ENCODE measurements at places on chromosomes 2 and 18.

DNA sequence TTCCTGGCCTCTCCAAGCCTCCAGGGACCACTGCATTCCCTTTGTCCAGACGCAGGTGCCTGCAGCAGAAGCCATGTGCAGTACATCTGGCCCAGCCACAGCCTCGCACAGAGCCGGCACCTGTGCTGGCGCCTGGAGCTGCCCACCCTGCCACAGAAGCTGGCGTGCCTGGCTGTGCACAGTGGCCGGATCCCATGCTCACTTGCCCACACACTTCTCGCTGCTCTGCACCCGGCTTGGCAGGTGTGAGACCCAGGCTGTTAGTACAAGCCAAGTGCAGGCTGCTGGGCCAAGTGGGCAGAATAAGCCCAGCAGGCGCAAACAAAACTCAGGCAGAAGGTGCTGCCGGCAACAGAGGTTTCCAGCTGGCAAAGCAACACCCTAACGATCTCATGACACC, 124.5 kb upstream of the CCDC150 start:
- no peak for DNase-seq

DNA sequence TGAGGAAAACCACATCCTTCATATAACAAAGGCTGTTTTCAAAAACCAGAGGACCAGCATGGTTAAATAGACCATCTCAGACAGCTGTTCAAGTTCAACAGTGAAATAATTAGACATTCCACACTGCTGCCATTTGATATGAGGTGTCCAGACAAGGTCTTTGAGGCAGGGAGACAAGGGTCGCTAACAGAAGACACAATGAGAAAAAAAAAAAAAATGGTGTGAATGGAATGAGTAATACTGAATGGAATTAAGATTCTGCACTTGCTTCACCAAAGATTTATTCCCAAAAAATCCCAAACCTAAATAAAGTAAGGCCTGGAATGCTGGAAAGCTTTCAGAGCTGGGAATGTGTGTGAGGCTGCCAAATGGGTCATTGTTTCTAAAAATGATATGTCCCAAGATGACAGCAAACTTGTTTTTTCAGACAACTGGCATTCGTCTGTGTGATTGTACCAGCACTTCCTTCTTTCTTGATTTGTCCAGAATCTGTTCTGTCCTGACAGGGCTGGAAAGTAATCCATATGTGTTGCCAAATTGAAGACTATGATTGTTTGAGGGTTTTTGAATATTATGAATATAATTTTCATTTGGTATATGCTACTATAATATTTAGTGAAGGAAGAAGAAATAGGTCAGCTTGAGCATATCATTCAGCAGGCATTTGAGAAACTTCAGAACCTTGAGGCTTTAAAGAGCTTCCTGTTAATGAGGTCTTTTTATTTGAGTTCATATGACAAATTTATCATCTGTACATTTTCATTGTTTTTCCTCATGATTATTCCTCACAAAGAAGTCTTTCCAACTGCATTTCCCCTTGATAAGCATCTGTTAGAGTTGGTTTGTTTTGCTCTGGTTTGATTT, 85.2 kb upstream of the ITGA4 start:
- DNase-seq, result peak; percentile 44

- peak; percentile 67 for DNase-seq
These were observed at the start of gene FAM237A for GRCh38 chr2:206642075-206643025. Gene FAM237A, plus strand, starts transcription at chr2:206642487. Its CDS starts 1,750 bp downstream, at chr2:206644237.

- DNase-seq, result no peak
These were observed 22.3 kb downstream of the ASAP2 start for GRCh38 chr2:9228781-9229469.

- DNase-seq, result no peak
These were observed 127.0 kb upstream of the BCL2L11 start for GRCh38 chr2:110993557-110994231.

GRCh38 chr2:51368250-51368649, 336.3 kb upstream of the NRXN1 start:
- no peak for DNase-seq

DNA sequence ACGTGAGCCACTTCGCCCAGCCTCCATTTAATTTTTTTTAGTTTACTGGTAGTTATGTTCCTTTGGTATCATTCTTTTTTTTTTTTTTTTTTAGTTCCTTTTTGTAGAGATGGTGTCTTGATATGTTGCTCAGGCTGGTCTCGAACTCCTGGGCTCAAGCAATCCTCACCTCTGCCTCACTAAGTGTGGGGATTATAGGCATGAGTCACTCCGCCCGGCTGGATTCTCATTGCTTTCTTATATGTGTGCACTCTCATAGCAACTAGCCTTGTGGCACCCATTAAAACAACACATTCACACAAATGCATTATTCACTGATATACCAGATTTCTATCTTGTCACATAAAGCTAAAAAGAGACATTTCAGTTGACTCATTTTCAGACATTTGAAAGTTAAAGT, 4.2 kb downstream of the TTC27 start:
- peak; percentile 65 for DNase-seq

DNA sequence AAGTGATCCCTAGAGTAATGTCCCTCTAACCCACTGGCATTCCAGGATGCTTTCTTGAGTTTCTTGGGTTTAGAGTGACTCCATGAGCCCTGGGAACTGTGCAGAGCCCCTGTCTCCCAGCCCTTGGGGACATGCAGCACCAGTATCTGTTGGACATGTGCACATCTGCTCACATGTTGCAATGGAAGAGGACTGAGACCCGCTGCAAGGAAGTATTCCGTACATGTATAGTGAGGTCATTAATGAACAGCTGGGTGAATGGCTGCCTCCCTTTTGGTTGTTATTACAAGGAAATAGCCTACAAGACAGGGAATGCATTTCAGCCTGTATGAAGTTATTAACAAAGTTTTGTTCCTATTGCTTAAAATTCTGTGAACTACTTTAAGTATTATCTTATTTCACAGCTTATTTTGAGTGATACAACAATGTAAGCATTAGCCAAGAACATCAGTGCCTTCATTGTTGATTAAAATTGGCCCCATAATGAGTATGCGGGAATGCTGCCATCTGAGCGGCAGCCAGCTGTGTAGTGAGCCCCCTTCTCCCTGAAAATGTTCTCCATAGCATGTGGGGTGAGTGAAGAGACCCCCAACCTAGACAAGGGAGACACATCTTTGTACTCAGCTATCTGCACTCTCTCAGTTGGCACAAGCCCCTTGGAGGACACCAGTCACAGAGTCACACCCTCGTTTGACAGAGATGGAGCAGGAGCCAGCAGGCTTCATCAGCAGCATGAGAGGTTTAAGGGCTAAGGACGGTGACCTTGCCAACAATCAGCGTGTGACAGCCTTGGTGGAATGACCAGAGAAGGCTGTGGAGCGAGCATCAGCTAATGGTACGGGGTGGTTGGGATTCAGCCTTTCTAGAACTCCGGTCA, 87.4 kb downstream of the FAM210A start:
- no peak for DNase-seq

DNA sequence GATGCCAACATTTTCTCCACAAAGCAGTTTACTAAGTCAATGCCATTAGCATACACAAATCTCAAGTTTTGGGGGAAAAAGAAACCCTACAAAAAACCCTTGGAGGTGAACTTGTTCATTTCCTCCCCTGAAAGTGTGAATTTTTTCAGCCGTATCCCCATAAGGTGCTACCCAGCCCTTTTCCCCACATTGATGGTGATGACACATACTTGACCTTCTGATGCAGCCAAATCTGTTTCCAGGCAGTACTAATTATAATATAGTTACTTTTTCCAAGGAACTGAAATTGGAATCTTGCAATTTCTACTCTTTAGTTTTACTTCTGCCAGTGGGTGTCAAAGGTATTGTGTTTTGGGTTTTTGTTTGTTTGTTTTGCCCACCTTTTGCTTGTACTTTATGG, 474.5 kb downstream of the TGIF1 start:
- peak; percentile 60 for DNase-seq

DNA sequence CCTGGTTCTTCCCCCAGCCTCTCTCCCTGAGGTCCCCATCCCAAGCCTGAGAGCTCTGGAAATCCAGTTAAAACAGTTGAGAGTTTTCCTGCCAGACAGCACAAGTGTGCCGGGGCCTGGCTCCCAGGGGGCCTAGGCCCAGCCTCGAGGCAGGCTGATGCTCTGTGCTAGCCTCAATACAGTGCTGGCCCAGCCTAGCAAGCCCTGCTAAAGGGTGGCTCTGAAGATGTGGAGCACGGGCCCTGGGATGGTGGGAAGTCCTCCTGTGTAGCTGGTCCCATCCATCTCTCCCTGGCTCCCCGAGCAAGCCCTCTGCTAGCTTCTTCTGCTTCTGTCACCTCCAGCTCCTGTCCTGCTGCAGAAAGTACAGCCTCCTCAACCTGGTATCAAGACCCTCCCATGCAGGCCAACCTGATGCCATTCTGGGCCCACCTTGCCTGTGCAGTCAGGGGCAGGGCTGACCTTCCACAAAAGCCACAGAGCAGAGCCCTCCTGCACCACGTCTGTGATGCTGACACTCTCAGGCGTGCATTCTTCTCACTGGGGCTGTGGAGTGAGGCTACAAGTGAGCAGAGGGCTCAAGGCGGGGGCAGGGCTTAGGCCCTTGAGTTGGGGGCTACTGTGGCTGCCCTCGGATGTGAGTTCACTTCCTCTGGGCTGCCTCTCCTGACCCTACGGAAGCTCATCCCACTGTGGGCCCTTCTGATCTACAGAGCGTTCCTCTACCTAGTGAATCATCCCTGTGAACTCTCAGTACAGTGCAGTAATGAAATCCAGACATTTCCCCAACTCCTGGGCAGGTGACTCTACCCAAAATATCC, 60.1 kb upstream of the LAPTM4A start:
- DNase-seq, result peak; percentile 27

DNA sequence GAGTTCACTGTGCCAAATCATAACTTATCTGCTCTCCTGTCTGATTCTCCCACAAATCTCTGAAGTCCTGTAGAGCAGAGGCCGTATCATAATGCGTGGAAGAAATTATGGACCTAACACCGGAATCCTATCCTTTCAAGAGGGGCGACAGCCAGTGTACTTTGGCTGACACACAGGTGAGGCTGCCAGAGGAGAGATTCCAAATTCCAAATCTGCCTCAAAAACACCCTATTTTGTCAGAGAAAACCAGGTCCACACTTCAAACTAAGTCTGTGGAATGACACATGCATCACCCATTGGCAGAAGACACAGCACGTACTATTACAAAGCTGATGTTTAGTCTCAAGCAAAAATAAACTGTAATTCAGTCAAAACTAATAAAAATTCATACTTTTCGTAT, 139.2 kb upstream of the PID1 start:
- peak; percentile 49 for DNase-seq

- no peak for DNase-seq
These were observed 12.3 kb downstream of the YIPF4 start for GRCh38 chr2:32290000-32290339.

GRCh38 chr2:43312755-43313641, 86.6 kb upstream of the ZFP36L2 start:
- DNase-seq, result peak; percentile 77

DNA sequence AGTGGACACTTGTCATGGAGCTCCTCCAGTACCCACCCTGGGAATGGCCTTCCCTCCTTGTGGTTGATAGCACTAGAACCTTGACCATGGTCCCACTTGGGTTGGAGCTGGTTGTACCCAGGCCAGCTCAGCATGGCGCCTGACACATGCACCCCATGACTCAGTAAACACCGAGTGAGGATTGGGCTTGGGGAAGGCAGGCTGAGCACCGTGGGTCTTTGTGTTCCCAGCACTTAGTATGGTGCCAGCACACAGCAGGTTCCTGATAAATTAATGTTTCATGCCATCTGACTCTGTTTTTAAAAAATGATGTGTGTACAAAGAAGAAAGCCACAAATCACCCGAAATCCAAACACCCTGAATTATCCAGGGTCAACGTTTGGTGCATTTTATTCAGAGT, 69.8 kb downstream of the CIB4 start:
- DNase-seq, result no peak

- DNase-seq, result no peak
These were observed 264.8 kb upstream of the KLHL29 start for GRCh38 chr2:23120161-23120560.

- no peak for DNase-seq
These were observed 10.5 kb downstream of the CYTIP start for GRCh38 chr2:157433394-157433793.

DNA sequence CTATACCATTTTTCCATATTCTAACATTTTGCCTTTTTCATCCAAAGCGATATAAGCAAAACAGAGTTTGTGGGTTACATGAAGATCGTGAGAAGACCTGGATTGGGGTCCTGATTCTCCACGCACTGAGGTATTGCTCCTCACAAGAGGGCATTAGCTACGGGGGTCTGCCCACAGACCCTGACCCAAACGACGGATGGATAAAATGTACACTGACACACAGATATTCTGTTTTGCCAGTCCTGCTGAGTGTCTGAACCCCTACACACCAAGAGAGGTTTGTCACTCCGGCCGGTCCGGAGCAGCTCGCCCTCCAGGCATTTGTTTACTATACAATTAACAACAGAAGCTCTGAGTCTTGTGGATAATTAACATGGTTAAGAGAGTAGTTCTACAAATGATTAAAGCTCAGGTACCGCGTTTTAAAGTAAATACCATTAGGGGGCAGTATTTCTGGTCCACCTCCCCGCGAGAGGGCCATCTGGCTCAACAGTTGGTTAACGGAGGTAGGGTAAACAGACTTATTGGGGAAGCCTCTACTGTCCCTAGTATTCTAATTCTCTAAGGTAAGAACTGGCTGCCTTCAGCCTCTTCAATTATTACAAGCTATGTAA, 28.4 kb downstream of the SCYGR8 start:
- no peak for DNase-seq

- DNase-seq, result no peak
These were observed 55.9 kb upstream of the SP3 start for GRCh38 chr2:174020926-174021662.

DNA sequence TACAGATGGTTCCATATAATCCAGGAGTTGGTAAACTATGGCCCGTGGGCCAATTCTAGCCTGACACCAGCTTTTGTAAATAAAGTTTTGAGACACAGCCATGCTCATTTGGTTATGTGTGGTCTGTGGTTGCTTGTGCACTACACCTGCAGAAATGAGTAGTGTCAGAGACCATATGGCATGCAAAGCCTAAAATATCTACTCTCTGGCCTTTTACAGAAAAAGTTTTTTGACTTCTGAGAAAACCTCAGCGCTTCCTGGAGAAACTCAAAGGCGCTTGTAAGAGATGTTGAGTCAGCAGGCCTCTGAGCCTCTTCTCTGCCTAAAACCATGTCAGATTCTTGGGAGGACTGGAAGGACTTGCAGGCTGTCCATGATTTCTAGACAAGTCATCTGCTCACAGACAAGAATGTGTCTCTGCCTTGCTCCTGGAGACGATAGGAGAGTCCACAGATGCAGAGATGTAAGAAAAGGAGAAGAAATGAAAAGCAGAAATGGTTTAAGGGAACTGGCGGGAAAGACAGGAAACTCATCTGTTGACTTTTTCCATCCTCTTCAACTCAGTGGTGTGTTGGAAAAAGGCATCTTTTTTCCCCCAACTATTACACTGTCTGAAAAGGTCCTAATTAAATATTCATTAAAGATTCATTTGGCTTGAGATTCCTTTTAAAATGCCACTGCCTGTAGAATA, 5.2 kb downstream of the TTC39C start:
- DNase-seq, result no peak

DNA sequence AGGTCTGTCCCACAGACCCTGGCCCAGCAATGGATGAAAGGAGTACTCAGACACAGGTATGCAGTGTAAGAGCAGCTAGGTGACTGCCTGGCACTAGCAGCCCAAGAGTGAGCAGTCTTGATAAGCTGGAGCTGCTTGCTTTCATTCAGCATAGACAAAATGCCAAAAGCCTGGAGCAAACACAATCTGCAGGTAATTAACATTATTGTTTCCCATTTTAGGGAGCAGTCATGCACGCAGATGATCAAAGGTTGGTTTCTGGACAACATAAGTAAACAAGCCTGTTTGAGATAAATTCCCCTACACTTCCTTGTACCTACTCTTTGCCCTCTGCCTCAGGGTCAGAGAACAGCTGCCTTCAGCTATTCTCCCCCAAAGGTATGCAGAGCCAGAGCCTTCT, 73.7 kb upstream of the MSTN start:
- DNase-seq, result no peak
